ENCODE measurements at places on chromosomes 4 and X. TPM values are rescaled to one million over a fixed set of nuclear protein-coding genes. Genes with fewer than 3 reads are reported as not detected.

The TXK gene
- 2.4 TPM for total RNA-seq

The FHDC1 gene
- total RNA-seq = 27.2 TPM

The NLGN3 gene
- total RNA-seq = 1.5 TPM

The TRAM1L1 gene
- total RNA-seq = 4.8 TPM

The CFAP47 gene
- total RNA-seq = 21.0 TPM

The SYNPO2 gene
- 14.8 TPM for total RNA-seq

The RADX gene
- total RNA-seq = 9.2 TPM

DNA sequence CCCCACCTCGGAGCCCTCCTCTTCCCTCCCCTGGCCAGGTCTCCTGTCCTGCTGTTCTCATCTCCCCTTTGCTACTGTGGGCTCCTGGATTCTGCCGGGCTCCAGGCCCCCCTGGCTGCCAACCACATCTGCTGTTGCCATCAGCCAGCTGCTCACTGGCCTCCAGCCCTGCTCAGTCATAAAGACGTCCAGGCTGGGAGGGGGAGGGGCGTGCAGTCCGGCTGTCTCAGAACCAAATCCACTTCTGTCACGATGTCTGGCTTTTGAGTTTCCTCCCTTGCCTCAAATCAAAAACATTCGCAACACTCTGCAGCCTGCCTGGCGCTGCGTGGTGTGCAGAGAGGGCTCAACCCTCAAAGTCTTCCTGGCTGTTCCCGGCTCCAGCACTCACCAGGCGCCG lies 7.1 kb downstream of the RASL11B start:
- DNase-seq = peak; percentile 85

DNA sequence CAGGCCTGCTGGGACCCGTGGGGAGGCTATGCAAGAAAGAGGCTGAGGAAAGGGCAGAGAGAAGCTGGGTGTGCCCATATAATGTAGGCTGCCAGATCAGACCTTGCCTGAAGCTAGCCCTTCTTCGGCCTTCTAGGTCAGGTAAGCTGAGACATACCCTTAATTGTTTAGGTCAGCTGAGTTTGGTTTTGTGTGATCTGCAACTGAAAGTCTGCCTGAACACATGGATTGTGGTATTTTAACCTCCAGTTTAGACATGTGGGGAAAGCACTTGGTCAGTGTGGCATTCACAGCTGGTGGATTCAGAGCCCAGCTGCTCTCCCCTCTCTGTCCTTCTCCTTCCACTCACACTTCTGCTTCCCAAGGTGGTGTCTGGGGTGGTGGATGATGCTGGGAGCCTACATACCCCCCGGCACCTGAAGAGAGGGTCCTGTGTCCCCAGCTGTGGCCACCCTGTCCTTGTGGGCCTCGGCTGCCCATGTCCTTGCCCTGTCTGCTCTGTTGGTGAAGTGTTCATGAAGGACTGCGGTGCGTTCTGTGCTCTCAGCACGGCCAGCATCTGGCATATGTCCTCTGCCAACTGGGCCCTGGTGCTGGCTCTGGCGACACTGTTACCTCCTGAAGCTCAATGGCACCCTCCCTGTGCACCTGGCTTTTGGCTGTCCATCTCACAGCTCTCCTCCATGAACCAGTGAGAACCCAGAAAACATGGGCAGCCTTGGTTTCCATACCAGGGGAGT lies 82.1 kb downstream of the NAT8L start:
- no peak for DNase-seq

GRCh38 chrX:151009582-151009981 lies 26.4 kb downstream of the HMGB3 start:
- no peak for DNase-seq

DNA sequence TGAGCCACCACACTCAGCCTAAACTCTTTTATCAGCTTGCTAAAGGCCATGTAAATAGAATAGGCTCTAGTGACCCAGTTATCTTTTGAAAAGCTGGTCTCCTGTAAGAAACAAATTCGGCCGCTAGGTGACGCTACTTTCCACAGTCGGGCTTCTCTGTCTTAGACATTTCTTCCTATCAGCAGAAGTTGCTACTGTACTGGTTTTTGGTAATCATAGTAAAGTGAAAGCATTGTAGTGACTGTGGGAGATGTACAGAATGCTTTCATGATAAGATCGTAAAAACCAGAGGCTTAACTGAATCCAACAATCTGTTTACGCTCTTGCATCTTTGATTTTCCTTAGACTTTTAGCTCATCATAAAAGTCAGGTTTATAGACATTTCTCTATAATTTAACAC lies 82.6 kb downstream of the GK start:
- DNase-seq = peak; percentile 62

DNA sequence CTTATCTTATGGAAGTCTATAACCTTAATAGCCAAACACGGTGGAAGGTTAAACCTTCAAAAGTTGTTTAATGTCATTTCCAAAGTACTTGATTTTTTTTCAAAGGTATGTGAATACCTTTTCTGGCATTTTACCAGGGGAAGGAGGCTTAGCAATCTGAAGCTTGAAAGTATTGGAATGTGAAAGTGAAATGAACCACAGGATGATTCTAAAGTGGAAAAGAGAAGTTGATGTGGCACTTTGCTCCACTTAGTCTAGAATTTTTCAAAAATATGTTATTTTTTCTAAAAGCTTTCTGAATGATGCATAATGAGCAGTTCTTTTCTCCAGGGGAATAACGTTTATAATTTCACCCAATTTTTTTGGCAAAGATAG lies 19.2 kb downstream of the PI4K2B start:
- DNase-seq = no peak

- DNase-seq = no peak
Observed at GRCh38 chrX:118751950-118752783, 24.8 kb downstream of the IL13RA1 start.

- DNase-seq = no peak
Observed at GRCh38 chr4:100269446-100269845, 79.2 kb upstream of the DDIT4L start.

GRCh38 chrX:72100824-72101351 lies 30.8 kb downstream of the RTL5 start:
- DNase-seq = no peak

GRCh38 chrX:72255445-72255844 lies 16.6 kb upstream of the ERCC6L start:
- DNase-seq = no peak

DNA sequence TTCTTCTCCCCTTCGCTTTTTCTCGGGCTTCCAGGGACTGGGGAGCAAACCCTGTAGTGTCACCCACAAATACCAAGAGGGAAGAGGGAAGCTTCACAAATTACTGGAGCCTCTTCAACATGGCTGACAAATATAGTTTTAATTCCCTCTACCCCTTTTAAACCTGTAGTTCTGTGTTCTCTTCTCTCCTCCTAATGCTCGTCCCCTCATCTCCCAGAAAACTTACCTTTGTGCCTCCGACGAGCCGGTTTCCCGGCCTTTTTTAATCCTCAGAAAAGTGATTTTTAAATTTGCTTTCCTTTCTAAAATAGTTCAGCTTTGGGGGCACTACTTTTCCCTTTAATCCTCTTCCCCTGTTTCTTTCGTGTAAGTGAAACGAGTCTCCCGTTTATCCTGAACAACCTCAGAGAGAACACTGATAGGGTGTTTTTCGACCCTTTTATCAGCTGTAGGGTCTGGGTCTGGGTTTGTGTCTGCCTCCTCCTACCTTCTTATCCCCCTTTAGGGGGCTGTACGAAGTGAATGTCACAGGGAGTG lies 408 bp downstream of the TET2 start:
- no peak for DNase-seq
